CD4-positive, alpha-beta T cell treated with Interleukin-4 for 4 hours (primary cell): ENCODE measurements at places on chromosomes 3 and 15.

DNA sequence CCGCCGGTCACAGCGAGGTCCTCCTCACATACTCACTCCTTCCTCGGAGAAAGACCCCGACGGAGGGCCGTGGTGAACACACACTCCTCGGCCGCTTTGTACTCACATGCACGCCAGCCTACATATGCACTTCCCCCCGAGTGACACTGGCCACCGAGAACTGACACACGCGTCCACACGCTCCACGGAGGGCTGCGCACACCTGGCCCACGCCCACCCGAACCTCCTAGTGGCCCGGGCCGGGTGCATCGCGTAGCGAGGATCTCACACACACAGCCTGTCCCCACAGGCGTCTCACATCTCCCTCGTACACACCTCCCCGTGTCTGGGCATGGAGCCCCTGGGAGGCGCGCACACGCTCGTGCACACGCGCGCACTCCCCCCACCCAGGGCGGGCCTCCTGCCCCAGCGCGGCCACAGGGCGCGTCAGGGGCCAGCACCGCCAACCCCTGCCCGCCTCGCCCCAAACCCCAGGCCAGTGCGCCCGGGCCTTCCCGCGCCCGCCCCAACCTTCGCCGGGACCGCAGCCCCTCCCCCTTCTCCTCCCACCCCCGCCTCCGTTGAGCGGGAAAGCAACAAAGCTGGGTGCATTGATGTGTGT is 411 bp upstream of the C3orf70 start:
- no peak for DNase-seq

DNA sequence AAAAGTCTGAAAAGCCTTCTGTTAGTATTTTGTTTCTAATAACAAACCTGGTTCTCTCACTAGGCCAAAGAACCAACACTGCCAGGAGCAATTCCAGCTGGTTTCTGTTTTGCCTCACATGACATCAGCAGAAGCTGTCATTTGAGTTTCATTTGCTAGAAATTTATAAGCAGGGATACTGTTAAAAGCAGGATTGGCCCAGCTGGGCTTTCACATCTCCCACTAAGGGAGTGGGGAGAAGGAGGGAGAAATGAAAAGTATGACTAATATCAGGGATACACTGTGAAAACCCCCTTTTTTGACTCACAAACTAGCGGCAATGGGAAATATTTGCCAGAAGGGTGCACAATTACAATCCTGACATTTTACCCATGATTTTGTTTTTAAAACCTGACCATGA is 5.3 kb downstream of the CCDC80 start:
- DNase-seq, result no peak

GRCh38 chr3:150349314-150350097 is 58.6 kb upstream of the TSC22D2 start:
- DNase-seq, result no peak

- DNase-seq, result no peak
Observed at GRCh38 chr3:56124546-56124945, 343.7 kb downstream of the ERC2 start.

- no peak for DNase-seq
Observed at GRCh38 chr3:120156699-120157098, 62.5 kb upstream of the GSK3B start.

- no peak for DNase-seq
Observed at GRCh38 chr3:64685800-64686445, 1.9 kb downstream of the ADAMTS9 start.
